ENCODE measurements at places on chromosomes 1 and 21.

- DNase-seq, result no peak
Measured at GRCh38 chr1:205210756-205211168, 740 bp downstream of the DSTYK start.

DNA sequence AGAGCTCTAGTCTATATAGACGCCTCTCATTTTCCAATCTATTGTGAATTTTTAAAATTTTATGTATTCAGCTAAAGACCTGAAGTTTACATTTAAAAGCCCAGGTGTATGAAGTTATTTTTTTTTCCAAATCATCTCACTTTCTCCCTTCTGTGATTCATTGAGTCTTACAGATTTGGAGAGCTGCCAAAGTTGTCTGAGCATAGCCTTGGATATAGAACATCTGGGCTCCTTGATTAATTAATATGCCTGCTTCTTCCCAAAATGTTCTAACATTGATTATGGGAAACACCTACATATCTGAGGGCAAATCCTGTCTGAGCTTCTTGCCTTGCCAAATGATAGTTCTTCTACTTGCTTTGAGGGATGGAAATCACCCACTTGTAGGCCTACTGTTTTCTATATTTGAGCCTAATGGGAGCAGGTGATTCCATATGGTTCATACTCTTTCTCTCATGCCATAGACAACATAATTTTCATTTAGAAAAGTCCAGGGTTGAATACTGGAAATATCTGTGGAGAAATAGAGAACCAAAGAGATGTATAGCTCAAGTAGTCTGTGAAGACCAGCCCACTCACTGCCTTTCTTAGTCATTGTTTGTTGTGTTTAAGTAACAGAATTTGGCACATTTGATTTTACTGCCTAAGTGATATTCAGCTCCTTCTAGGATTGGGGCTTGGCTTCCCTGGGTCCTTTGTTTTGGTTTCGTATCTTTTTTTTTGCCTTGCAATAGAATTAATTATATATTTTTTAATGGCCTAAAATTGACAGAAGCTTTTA, 46.2 kb downstream of the MACF1 start:
- no peak for DNase-seq

- DNase-seq, result no peak
Measured at GRCh38 chr1:117014209-117014608, 12.6 kb downstream of the CD101 start.

- DNase-seq, result no peak
Measured at GRCh38 chr1:96370757-96371156, 350.8 kb upstream of the PTBP2 start.

GRCh38 chr1:110489973-110490542, 28.9 kb downstream of the KCNA10 start:
- no peak for DNase-seq

DNA sequence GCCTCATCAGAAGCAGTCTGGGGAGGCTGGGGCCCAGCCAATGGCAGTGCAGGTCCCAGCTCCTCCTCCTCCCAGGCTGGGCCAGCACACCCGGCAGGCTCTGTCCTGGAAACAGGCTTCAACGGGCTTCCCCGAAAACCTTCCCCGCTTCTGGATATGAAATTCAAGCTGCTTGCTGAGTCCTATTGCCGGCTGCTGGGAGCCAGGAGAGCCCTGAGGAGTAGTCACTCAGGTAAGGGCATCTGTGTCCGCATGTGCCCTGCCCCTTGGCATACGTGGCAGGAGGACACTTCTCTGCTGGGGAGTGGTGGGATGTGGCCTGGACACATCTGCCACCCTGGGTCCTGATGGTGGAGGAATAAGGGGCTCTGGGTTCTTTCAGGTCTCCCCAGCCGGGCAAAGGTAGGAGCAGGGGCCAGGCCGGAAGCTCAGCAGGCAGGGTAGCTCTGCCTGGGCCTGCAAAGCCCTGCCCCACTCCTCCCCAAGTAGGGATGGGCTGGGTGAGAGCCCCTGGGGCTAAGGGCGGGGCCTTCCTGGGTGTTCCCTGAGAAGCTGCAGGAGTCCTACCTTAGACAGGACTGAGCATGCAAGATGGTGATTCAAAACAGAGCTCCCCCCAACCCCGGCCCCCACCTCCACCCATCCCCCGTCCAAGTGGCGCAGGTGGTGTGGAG, at the start of gene GJB5:
TSS of gene GJB5 (plus strand) at position 84 of the 674 bp plus-strand sequence. CDS start 2,284 bp downstream, outside the sequence.
- no peak for DNase-seq

DNA sequence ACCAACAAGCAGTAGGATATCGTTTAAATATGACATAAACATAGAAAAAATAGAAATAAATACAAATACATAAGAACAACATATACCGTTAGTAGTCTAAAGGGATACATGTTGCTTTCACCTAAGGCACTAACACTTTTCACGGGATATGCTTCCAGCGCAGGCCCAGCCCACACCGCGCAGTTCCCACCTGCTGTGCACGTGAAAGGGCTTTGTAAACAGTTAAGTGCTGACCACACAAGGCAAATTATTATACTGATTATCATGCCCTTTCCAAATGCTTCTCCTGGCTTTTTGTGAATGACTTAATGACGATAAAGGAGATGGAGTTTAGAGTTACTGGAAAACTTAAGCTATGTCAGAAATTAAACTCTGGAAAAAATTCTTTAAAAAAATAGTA, 11.3 kb upstream of the IL22RA1 start:
- DNase-seq, result no peak

- DNase-seq, result no peak
Measured at GRCh38 chr1:84434801-84435549, 36.7 kb downstream of the DNASE2B start.

- no peak for DNase-seq
Measured at GRCh38 chr1:59006289-59006658, 222.4 kb upstream of the JUN start.

GRCh38 chr21:37683396-37684114, 232.7 kb downstream of the KCNJ6 start:
- no peak for DNase-seq

DNA sequence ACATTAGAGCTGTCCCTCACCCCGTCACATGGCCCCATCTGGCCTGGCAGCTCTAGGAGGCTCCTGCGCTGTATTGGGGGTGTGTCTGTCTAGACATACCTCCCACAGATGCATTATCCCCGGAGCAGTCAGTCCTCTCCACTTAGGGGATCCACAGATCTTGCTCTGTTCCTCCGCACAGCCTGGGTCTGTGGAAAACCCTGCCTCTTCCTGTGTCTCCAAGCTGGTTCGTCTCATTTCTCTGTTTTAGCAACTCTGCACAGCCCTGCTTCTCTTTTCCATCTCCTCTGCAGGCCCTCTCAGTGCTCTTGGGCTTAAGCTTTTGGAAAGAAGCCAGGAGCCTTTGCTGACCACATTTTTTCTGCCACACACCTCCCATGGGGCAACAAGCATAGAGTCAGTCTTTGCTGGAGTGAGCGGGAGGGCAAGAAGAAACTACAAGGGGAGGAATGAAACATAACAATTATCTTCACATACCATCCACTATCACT, 241.5 kb downstream of the FOXD2 start:
- DNase-seq, result no peak

GRCh38 chr1:231801042-231801585, 174.5 kb downstream of the DISC1 start:
- no peak for DNase-seq

GRCh38 chr1:205961991-205962820, 18.9 kb upstream of the SLC26A9 start:
- no peak for DNase-seq

- DNase-seq, result no peak
Measured at GRCh38 chr1:195738966-195739650, 869.1 kb downstream of the KCNT2 start.

- no peak for DNase-seq
Measured at GRCh38 chr1:174161813-174162212, 2.5 kb downstream of the RABGAP1L start.

DNA sequence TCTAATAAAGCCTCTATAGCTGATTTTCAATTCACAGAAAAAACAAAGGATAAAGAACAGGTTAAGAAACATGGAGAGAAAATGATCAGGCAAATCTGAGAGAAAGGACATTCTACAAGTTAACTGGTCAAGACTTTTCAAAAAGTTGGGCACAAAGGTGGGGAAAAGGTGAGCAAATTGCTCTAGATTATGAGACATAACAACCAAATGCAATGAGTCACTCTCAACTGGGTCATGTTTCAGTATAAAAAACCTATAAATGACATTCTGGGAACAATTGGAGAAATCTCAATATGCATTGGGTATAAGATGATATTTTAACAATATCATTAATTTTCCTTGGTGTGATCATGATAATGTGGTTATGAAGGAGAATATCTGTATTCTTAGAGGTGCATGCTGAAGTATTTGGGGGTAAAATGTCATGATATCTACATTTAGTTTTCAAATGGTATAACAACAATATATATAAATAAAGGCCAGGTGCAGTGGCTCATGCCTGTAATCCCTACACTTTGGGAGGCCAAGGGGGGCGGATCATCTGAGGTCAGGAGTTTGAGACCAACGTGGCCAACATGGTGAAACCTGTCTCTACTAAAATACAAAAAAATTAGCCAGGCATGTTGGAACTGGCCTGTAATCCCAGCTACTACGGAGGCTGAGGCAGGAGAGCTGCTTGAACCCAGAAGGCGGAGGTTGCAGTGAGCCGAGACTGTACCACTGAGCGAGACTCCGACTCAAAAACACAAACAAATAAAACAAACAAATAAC, 27.0 kb downstream of the ANKRD13C start:
- DNase-seq, result no peak

GRCh38 chr1:107229711-107230110, 88.9 kb downstream of the NTNG1 start:
- no peak for DNase-seq

GRCh38 chr1:23837908-23838307, 12.7 kb upstream of the HMGCL start:
- no peak for DNase-seq

GRCh38 chr1:167912294-167912693, 1.6 kb downstream of the ADCY10 start:
- DNase-seq, result no peak

DNA sequence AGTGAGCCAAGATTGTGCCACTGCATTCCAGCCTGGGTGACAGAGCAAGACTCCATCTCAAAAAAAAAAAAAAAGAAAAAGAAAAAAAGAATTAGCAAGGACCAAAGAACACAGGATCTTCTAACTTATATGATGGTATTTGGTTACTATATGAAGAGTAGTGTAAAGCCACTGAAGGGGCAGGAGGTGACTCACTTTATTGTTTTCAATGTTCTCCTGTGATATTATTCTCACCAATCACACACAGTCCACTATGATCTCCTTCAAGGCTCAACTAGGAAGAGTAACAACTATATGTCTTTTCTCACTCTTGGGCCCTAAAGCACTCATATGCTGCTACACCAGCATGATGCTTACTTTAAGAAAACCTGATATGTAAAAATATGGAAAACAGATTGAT, 26.7 kb downstream of the RC3H1 start:
- no peak for DNase-seq

DNA sequence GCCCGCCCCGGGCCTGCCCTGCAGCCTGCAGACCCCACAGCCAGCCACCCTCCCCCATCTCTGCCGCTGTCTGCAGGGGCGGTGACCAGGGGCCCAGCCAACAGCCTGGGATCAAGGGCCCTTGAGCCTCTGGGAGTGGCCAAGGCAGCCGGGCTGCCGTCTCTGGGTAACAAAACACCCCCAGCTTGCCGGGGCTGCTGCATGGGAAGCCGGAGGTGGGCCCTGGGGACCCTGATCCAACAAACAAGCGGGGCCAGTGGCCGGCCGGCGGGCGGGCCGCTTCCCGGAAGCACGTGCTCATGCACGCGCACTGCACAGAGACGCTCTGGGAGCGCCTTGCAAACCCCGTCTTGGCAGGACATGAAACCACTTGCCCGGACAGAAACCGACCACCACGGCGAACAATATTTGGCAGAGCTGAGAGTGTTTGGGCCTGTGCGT, 13.2 kb downstream of the MEGF6 start:
- DNase-seq, result no peak

- no peak for DNase-seq
Measured at GRCh38 chr21:44820851-44821250, 3.0 kb upstream of the SUMO3 start.

DNA sequence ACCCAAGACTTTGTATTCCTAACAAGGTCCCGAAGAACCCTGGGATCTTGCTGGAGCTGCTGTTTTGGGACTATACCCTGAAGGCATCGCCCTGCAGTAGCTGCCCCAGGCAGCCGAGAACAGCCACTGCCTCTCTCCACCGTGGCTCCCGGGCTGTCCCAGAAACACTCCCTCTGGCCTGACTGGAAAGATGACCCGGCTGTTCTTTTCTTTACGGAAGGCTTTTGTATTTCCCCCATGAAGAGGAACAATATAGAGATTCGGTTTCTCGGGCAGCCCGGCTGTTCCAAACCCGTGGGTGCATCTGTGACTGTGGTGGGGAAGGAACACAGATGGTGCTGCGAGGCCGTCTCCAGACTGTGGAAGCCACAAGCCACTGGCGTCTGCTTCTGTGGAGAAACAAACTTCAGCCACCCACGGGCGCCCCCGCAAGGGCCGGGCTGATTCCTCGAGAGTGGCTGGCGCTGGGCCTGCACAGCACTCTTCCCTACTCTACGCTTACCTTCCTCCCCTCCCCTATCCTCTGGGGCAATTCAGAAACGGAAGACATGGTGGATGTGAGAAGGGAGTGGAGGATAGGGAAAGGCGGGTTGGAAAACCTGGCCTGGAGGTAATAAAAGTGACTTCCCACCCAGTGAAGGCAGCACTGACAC, 33.7 kb upstream of the VASH2 start:
- DNase-seq, result no peak

- DNase-seq, result no peak
Measured at GRCh38 chr1:56712150-56712549, 67.0 kb downstream of the PRKAA2 start.

Data from stimulated activated CD4-positive, alpha-beta T cell treated with anti-CD3 and anti-CD28 coated beads, Interleukin-1b, Interleukin-23, amount 100 ng/mL, for 4 hours (primary cell).